ENCODE measurements at places on chromosomes 12 and 14. TPM values are rescaled to one million over a fixed set of nuclear protein-coding genes. Genes with fewer than 3 reads are reported as not detected.

DNA sequence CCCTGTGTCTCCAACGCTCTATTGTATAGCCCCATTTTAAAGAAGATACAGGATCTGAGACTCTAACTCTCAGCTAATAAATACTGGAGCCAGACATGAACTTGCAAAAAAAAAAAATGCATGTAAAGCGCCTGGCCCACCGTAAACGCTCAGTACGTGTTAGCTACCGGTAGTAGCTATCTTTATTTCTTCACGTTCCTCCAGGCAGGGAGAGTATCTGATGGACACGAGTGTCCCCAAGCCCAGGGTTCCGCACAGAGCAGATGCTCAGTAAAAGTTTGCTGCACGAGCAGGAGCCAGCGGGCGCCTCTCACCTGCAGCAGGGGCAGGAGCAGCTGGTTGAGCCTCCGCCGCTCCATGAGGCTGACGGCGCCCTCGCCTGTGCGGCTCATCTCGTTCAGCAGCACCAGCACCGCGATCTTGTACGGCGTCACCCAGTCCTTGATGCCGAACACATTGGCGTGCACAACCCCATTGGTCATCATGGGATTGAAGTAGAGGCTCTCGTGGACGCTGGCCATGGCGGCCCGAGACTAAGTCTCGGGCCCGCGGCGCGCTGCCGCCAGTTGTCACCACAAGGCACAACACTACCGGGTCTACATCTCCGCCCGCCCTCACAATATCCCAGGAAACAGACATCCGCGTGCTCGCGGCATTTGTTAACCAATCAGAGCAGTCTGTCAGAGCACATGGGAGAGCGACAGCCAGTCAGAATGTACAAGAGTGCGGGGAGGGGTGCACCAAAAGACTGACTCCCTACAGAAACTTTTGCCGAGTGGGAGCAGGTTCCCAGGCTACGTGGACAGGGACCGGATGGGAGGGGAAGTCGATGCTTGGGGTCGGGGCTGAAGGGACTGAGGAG, at the start of gene ANAPC5:
Gene ANAPC5 (minus strand): TSS at position 592 of the 862 bp plus-strand sequence. CDS start 71 bp downstream, at position 521.
- no peaks in the 10 kb centered on the region for H3K27me3 ChIP-seq
- peaks cover 1% of the 10 kb centered on the region for H3K36me3 ChIP-seq
- peak within 1 kb of the TSS; percentile 98 for H3K27ac ChIP-seq

- no peak for DNase-seq
- no peaks in the 10 kb centered on the region for H3K36me3 ChIP-seq
- peaks cover 5% of the 10 kb centered on the region for H3K4me1 ChIP-seq
- H3K4me3 ChIP-seq: no peak overlapping the region
Observed at GRCh38 chr12:22287776-22288621, 46.5 kb downstream of the ST8SIA1 start.

Gene ENDOU
- not detected for total RNA-seq

DNA sequence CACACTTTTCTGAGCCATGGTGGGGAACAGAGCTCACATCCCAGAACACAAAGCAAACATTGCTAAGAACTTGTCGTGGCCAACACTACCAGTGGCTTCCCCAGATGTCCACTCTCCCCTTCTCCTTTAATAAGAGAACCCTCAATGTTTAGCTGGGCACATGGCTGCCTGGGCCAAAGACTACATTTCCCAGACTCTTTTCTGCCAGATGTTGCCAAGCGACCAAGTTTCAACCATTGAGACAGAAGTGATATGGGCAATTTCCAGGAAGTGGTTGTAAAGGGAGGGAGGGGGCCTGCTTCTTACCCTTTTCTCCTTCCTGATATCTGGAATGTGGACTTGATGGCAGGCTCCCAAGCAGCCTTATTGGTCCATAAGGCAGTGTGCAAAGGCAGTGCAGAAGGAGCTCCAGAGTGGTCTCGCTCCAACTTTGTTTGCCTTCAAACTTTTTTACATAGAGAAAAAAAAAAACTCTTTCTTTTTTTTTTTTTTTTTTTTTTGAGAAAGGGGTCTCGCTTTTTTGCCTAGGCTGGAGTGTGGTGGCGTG, 24.9 kb upstream of the JDP2 start:
- H3K36me3 ChIP-seq: no peaks in the 10 kb centered on the region
- H3K27me3 ChIP-seq: peaks cover 7% of the 10 kb centered on the region
- H3K4me1 ChIP-seq: no peaks in the 10 kb centered on the region
- H3K27ac ChIP-seq: no peak overlapping the region
- no peak for DNase-seq

Gene IL22
- not detected for total RNA-seq

DNA sequence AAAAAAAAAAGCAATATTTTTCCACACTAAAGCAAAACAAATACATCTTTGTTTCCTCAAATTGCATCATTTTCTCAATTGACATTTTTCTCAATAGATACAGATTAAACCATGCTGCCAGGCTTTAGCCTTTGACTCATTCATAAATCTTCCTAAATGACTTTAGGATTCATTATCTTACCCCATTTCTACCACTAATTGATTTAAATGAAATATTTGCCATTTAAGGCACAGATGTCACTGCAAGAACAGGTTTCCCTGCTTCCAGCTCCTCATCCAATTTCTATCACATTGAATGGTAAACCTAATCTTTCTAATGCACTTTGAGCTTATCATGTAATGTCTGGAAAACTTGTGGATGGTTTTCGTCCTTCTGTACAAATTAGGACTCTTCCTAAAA, 298.7 kb downstream of the RPL10L start:
- peaks cover 3% of the 10 kb centered on the region for H3K4me1 ChIP-seq
- no peak overlapping the region for H3K27ac ChIP-seq
- H3K4me3 ChIP-seq: no peak overlapping the region
- no peak for DNase-seq
- no peaks in the 10 kb centered on the region for H3K27me3 ChIP-seq
- H3K36me3 ChIP-seq: no peaks in the 10 kb centered on the region

DNA sequence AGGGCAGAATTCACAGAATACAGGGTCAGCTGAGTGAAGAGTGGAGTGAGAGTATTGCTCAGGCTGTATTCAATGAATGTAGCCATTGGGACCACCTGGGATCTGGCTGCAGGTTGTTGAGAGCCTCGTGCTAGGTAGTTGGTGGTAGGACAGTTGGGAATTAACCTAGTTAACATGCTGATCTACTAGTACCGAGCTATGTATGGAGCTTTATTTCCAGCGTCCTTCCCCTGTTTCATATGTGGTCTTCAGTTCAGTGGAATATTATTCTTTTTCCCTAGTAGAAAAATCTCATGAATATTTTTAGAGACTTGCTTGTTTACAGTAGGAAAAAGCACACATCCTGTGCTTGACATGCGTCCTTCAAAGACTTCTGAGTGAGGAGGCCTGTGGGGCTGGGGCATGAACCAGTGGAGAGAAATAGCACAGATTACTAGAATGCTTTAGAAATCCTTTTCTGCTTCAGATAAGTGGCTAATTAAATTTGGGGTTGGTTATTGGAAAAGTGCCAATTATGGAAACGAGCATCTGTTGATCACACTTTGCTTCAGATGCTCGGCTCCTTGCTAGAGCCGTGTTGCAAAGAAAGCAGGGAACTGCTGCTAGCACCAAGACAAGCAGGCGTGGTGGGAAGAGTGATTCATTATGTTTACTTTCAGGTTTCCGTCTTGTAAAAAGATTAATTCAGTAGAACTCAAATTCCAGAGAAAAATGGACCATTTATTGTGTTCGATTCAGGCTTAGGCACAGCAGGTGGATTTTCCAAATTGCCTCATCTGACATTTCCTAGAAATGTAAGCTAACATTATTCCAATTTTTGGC, 53.6 kb downstream of the ARF6 start:
- DNase-seq: no peak
- no peaks in the 10 kb centered on the region for H3K27me3 ChIP-seq
- H3K4me3 ChIP-seq: peak overlapping the region; percentile 13

GRCh38 chr12:40261937-40262336, 37.1 kb downstream of the LRRK2 start:
- no peaks in the 10 kb centered on the region for H3K27me3 ChIP-seq
- H3K4me3 ChIP-seq: no peak overlapping the region
- DNase-seq: no peak
- H3K4me1 ChIP-seq: no peaks in the 10 kb centered on the region
